ENCODE measurements at places on chromosomes 3 and 15.

GRCh38 chr3:3082234-3082924, 27.8 kb downstream of the IL5RA start:
- DNase-seq, result no peak

DNA sequence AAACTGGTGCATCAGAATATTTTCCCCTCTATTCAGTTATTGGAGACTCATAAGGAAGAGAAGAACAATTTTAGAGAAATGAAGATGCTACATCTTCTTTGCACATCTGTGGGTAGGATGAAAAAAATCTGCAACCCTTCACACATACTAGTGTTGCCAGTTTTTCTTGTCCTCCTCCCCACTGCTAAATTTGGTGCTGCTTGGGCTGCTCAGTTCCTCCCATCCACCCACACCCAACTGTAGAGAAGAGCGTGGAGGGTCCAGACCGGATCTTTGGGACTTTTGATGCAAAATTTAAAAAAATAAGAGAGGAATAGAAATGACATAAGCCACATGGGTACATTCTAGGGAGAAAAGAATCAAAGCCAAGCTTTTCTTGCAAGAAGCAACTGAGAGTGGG, 8.7 kb upstream of the RASA2 start:
- no peak for DNase-seq

- no peak for DNase-seq
Measured at GRCh38 chr3:24087469-24087868, 142.4 kb downstream of the NR1D2 start.

- no peak for DNase-seq
Measured at GRCh38 chr3:175692256-175692655, 833.1 kb downstream of the NAALADL2 start.
